Effector CD4-positive, alpha-beta T cell (primary cell): ENCODE measurements at places on chromosomes 1 and 21.
A peak's percentile ranks its signal among the peaks of the same experiment; 100 is the strongest.

DNA sequence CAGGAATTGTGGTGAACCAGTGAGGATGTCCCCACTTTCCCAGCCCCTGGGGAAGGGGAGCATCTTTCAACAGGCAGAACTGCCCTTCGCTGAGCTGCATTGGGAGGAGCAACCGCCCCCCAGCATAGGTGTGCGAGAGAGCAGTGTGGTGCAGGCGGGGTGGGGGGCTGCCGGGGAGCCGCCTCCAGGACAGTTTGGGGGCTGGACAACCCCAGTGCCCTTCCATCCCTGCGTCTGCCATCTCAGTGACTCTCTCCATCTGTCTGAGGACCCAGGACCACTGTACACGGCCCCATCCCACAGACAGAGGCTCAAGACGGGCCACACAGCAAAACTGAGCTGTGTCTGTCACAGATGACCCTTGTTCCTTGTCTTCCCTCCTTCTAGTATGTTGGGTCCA, 14.2 kb downstream of the PODN start:
- DNase-seq: no peak

- no peak for DNase-seq
These were observed 59.3 kb downstream of the SLC9A1 start for GRCh38 chr1:27095576-27095975.

- DNase-seq: no peak
These were observed 19.7 kb upstream of the GPR52 start for GRCh38 chr1:174428033-174428432.

GRCh38 chr1:15542388-15543250, 16.0 kb downstream of the DNAJC16 start:
- no peak for DNase-seq

GRCh38 chr1:30334767-30335166, 388.6 kb downstream of the MATN1 start:
- DNase-seq: no peak

DNA sequence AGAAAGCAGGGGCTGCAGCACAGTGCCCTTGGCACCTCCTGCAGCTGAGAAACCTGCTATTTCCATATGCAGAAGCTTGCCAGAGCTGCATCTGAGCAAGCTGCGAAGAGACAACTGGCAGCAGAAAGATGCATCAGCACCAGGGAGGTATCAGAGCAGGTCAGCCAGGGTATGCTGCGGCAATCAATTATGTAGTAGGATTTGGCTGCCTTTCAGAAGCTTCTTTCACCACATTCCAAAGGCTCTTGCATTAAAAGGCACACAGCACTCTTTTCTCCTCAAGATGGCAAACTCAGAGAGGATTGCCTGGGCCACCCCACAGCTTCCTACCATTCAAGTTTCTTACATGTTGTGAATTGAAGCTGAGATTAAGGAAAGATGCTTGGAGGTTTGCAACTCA, 47.6 kb upstream of the RAP1A start:
- no peak for DNase-seq

GRCh38 chr1:173241528-173242347, 34.6 kb upstream of the TNFSF4 start:
- no peak for DNase-seq

DNA sequence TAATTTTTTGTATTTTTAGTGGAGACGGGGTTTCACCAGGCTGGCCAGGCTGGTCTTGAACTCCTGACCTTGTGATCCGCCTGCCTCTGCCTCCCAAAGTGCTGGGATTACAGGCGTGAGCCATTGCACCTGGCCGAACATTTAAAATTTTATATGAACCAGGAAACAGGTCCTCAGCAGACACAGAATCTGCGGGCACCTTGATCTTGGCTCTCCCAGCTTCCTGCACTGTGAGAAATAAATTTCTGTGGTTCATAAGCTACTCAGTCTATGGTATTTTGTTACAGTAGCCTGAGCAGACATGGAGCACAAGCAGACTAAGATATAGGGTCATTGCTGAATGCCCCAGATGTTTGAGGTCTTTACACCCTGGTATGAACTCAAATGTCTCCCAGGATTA, 23.6 kb upstream of the CTH start:
- no peak for DNase-seq

GRCh38 chr21:31873275-31873695, 465 bp downstream of the HUNK start:
- no peak for DNase-seq

- DNase-seq: no peak
These were observed 546.7 kb downstream of the PTPRU start for GRCh38 chr1:29782846-29783507.

GRCh38 chr1:162018418-162018817, 5.3 kb downstream of the OLFML2B start:
- no peak for DNase-seq

DNA sequence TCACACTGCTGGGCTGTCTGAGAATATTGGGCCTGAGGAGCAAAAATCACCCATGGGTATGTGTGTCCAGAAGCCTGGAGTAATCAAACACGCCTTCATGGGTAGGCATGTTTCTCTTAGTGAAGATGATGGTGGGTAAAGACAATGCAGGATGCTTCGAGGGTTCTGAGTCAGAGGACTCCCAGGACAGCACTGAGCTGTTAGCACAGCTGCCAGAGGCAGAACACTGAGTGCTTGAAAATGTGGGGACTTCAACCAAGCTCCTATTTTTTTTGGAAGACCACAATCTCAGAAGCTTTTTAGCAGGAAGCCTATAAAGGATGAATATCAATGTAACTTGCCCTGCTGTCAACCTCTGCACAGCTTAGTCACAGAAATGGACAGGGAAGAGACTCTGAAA, 7.9 kb upstream of the NT5C1A start:
- DNase-seq: no peak

- DNase-seq: no peak
These were observed 582.4 kb downstream of the LTN1 start for GRCh38 chr21:28410256-28410655.

DNA sequence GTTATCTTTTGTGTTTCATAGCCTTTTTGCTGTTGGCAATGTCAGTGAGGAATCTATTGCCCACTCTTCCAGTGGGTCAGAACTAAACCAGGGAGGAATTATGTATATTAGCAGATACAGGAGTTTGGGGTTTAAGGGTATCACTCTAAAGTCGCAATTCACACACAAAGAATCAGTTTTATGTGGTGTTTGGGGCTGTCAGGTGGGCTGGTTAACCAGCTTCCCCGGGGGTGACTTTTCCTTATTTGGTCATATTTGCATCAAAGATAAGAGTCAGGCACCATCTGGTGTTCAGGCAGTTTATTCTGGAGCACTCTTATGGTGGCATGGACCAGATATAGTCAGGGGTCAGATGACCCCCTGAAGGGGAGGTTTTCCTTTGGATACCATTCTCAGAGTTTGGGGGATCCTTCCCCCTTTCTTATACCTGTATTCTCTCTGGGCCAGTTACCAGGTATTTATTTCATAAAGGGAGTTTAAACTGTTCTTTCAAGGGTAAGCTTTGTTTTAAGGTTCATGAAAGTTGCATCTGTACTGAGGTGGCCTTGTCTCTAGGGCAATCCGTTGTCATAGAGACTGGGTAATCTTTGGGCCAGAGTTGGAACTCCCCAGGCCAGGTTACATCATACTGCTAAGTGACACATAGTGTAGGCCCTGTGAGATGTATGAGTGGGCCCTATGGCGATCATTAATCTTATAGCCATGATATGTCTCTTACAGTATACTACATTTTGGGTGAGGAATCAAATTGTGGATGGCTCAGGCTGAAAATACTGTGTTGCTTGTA, 148.2 kb downstream of the RWDD3 start:
- DNase-seq: no peak

DNA sequence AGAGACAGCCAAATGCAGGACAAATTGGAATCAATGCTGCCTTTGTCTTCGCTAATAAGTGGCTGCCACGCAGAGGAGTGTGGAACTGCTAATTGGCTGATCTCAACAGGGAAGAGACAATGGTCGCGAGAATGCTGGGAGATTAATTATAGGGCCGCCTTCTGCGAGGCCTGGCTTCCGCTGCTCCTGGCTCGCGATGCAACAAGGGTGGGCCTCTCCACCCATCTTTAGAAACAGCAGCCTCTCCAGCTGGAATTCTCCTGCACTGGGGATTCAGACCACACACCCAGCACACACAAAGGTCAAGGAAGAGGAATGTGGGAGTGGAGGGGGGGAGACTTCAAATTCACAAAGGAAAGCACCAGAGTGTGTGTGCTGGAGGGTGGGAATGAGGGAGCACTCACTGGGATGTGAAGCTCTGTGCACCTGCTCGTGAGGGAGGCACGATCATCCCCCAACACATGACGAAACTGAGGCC, 200.7 kb upstream of the GRIK3 start:
- no peak for DNase-seq

GRCh38 chr1:43981135-43981491, 2.1 kb downstream of the B4GALT2 start:
- DNase-seq: no peak

DNA sequence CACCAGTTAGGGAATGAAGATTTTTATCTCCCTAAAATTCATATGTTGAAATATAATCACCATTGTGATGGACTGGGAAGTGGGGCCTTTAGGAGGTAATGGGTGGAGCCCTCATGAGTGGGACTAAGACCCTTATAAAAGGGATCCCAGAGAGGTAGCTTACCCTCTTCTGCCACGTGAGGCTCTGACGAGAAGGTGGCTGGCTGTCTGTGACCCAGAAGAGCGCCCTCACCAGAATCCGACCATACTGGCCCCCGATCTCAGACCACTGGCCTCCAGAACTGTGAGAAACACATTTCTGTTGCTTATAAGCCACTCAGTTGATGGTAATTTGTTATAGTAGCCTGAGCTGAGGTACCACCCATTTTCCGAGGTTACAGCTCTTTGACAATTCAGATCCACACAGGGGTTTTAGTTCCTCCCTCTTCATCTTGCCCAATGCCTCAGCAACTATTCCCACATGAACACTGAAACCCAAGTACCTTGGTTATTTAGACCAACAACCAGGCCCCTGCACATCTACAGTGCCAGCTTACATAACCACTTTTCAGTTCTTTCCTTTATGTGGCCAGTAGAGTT, 27.6 kb upstream of the HUNK start:
- no peak for DNase-seq

DNA sequence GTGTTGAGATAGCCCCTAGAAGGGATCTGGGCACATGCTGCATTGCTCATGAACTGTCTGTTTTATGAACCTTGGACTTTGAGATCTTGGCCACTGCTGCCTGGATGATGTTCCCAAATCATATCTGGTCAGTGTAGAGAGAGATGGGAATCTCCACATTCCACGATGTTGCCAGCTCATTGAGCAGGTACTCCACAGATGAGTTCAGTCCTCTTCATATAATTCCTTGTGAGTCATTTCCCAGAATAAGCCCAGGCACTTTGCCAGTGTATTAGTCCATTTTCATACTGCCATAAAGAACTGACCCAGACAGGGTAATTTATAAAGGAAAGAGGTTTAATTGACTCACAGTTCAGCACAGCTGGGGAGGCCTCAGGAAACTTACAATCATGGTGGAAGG, 254.0 kb upstream of the RUNX1 start:
- DNase-seq: no peak

- DNase-seq: no peak
These were observed 32.3 kb downstream of the UBR4 start for GRCh38 chr1:19177811-19178210.

GRCh38 chr1:153919876-153920852, 2.6 kb downstream of the GATAD2B start:
- DNase-seq: no peak

GRCh38 chr1:162536511-162536910, 25.0 kb upstream of the UAP1 start:
- no peak for DNase-seq

DNA sequence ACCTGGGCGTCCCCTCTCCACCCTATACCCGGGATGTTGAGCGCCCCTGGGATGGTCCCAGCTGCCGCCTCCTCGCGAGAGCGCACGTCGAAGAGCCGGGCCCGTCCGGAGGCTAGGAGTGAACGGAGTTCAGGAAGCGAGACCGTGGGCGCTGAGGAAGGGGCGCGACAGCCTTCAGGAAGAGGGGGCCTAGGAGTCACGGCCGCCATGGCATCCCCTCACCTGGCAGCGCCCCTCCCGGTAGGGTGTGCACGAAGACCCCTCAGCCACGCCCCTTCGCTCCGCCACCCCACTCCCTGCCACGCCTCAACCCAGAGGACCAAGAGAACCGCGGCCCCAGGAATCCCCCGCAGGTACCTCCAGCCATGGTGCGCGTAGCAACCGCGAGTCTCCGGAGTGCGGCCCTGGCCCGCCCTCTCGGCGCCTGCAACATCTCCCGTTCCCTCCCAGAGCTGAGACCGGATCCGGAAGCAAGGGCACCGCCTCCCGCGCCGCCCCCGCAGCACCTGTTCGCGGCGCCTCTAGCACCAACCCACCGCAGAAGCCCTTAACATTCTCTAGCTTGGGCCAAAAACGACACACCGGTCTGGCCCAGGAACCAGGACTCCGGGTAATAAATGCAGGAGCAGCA, at the start of gene TSTD1:
Gene TSTD1, minus strand, starts transcription at position 442 of the 631 bp plus-strand sequence. Its CDS starts 75 bp downstream, at position 367.
- DNase-seq: peak; percentile 80
